ENCODE measurements at places on chromosomes 3 and 15. TPM values are rescaled to one million over a fixed set of nuclear protein-coding genes. Genes with fewer than 3 reads are reported as not detected.

SLC28A1 gene
- total RNA-seq = not detected

DHX30 gene
- total RNA-seq = 57.2 TPM

OXTR gene
- total RNA-seq = 0.53 TPM

MRAS gene
- total RNA-seq = 3.2 TPM

IL5RA gene
- total RNA-seq = not detected

XRN1 gene
- 31.6 TPM for total RNA-seq

SPATA16 gene
- total RNA-seq = not detected

SPINK8 gene
- not detected for total RNA-seq

CPLX3 gene
- total RNA-seq = not detected

CCDC50 gene
- 57.7 TPM for total RNA-seq
